ENCODE measurements at places on chromosomes 5 and 9.

DNA sequence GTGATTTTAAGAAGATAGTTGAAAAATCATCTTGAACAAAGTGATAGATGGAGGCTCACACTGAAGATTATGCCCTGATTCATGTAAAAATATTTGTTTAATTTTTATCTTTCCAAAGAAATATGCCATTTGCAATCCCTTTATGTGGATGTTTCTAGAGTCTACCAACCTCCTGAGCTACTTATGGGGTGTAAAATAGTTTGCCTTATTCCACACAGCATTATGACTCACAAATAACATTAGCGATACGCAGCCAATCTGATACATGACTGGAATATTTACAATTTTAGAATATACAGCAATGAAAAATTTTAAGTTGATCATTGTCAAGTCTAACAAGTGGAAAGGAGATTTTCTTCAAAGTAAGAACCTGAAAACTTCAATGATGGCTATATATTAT is 327.5 kb downstream of the EDIL3 start:
- DNase-seq, result no peak

DNA sequence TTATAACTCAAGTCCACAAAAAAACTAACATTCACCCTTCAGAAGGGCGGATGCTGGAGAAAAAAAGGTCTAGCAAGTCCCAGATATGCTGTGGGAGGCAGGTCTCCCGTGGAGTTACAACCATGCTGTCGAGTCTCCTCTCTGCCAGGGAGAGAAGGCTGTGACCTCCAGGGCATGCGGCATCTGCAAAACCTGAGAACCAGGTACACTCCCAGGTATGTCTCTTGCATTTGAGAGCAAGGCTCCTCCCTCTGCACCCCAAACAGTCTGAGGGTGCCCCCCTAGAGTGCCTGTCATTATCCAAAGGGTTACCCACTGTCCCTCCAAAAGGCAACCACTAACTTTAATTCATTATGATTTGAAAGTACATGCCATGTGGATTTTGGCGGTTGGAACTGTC is 134.0 kb downstream of the IRX2 start:
- DNase-seq, result no peak

DNA sequence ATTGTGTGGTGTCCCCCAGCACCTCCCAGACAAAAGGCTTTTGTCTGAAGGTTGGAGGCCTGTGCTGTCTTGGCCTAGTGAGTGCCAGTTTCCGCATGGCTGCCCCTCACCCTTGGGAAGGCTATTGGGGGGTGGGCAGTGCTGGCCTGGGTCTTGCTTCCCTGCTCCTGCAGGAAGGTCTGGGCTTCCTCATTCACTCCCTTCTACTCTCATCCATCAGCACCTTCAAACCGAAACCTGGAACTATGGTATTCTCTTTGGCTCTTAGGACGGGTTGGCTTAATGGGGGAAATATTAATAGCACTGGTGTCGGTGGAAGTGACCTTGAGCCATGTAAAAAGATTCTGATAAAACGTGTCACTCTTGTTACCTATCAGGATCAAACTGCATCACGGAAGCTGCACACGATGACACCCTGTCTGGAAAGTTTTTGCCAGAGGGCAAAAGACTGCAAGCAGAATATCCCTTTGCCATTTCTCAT is 34.0 kb upstream of the GLRX start:
- DNase-seq, result no peak

DNA sequence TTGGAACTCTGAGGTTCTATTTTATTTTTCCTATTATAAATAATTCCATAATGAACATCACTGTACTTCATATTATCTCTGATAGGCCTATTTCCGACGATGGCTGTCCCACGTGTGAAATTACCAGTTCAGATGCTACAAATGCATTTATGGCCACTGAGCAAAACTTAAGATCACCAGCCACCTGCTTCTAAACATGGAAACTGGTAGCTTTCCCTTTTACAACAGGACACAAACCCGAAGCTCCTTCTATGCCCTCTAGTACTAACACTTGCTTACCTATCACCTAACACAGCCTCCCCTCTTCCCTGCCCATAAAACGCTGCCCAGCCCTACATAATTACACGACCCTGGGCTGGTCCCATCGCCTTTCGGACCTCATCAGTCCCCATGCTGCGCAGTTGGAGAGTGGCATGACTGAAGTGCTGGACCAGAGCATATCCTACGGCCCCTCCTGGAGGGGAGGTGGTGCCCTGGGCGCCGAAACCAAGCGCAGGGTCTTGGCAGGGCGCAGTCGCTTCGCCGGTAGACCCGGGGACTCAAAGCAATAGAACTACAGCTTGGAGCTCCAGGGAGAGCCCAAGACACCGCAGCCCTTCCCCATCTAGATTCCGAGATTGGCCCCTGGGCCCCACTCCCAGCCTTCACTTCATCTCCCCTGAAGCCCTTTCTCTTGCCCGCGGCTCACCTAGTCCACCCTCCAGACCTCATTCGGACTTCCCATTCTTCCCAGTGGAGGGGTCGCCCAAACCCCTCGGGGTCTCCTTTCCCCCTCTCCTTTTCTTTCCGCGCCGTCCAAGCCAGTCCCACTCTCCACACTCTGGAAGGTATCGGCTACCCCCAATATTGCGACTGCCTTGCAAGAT is 1.0 kb upstream of the SAP30L start:
- no peak for DNase-seq

DNA sequence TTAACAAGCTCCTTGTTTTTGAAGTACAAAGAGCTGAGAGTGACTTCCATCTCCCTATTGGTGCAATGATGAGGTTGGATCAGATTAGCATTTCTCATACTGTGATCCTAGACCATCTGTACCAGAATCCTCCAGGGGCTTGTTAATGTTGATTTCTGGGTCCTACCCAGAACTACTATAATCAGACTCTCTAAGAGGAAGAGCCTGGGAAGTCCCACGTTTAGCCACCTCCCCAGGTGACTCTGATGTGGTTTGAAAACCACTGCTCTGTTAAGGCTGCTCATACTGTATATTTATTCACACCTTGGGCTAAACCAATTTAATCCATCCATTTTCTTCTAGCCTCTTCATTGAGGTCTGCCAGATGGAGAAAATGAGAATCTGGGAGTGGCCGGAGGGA is 49.6 kb upstream of the SMIM32 start:
- no peak for DNase-seq

DNA sequence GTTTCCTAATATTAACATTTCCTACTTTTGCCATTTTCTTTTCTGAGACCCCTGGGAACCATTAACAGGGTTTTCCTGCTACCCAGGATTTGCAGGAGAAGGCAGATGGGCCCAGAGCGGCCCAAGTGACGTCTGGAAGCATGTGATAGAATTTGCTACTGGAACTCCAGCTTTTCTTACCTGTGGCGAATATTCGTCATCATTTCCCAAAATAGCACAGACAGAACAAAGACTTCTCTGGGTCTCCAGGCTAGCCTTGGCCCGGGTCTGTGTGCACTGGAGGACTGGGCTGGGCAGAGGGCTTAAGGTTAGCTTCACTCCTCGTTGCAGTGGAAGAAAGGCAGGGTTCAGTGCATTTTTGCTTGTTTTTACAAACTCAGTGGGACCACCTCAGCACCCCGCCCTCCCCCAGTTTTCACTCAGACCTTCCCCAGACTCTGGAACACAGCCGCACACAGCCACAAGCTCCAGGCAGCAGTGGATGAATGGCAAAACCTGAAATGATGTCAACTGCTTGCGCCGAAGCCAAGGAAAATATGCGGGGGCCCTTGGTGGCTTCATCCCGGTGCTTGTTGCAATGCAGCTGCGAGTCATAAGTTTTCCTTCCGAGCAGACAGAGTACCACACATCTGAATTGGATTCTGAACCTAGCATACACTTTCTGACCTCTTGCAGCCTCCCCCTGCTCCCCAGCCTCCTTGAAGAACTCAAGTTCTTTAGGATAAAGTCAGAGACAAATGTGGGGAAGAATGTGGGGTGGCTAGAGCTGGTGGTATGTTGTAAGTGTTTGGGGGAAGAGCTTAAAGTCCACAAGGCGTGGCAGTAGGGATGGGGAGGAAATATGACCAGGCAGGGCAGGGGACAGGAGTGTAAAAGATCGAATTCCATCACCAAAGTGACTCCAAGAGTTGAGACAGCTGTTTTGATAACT is 586.0 kb downstream of the CCDC171 start:
- no peak for DNase-seq

DNA sequence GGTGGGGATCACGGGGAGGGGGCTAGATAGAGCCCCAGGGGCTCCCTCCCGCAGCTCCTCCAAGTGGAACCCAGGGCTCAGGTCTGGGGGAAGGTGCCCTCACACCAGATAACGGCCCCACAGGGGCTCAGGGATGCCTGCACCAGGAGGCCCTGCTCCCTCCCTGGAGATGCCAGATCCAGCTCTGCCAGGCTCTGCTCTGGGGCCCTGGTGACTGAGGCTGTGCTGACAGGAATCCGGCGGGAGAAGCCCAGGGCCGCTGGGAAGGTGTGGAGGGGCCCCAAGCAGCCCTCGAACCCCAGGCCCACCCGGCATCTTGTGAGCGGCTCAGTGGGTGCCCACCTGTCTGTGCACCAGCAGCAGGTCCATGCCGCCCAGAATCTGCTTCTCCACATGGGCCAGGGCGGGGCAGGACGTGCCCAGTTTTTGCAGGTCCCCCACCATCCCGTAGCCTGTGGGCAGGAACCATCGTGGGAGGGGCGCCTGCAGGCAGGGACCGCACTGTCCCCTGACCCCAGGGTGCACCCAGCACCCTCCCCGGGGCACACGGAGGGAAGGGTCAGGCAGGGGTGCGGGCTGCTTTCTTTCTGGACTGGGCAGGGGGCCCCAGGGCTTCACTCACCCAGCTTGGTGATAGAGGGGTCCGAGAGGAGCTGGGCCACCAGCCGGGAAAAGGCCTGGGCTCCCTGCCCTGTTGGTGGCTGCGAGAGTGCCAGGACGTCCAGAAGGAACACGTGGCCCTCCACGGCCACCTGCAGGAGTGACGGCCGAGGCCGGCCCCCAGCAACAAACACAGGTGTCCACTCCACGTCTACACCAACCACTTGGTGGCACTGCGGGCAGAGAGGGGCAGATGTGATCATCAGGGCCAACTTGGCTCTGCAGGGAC is 48.9 kb upstream of the NRARP start:
- no peak for DNase-seq

- no peak for DNase-seq
These were observed 42.9 kb downstream of the SUB1 start for GRCh38 chr5:32628049-32628844.

DNA sequence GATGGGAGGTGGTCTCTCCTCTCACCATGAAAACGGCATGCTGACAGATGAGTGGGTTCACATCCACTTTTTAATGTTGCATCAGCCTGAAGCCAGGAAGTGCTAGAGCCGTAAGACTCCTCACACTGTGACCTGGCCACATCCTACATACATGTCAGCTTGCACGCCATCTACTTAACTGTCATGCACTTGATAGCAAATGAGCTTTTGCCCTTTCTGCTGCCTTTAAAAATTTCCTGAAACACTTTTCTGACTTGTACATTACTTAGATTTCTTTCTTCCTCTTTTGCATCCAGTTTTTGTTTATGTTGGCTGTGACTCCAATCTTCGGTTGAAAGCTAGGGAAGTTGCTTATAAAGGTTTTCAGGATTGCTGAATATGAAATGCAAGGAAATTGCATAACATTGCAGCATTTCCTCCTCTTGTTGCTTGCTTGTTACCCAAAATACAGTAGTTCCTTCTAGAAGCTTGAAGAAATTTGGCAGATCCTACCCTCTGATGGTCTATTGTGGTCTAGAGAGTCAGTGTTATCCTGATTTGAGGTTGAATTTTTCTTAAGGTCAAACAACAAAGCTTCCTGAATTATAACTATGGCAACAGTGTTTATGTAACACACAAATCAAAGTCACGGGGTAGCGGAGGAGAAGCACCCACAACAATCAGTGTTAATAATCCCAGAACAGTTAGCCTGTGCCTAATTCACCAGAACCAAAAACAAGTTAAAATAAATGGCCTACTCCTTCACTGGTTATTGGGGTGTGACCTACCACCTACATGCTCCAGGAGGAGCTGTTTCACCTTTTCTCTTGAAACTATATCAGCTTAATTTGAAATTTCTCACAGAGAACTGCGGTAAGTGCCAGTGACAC is 232.5 kb downstream of the ARHGAP26 start:
- DNase-seq, result no peak

DNA sequence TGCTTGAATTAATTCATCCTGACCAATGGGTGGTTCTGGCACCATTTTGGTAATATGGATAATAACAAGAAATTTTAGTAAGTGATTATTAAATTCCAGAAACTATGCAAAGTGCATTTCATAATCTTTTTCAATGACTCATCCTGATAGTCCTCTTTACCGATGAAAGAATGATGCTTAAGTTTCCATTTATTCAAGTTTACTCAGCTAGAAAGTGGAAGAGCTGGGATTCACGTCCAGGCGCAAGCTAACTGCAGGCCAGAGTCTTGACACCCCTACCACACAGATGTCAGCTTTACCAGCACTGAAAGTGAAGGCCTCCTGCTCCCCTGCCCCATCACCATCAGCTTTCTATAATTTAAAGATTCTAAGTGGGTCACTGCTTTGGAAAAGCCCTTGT is 493.5 kb upstream of the WWC1 start:
- DNase-seq, result no peak

DNA sequence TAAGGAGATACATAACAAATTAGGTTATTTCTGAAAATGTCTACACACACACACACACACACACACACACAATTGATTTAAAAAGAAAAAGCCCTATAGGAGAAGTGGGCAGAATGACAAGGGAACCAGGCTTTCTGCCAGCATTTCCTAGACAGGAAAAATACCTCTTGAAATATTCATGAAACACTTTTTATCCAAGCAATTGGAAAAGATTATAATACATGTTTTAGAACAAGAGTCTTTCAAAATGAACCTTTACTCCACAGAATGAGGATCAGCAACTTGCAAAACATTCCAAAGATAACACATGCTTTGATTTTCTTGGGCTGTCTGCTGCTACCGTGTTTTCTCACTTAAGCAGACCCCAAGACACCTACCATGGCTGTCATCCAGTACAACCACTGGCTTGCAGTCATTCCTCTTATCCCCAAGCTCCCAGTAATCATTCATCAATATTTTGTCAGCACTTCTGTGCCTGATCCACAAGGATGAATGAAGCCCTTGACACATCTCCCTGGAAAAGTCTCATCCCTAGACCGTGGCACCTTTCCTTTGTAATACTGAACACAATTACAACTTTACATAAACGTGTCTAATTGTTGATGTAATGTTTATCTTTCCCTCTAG is 717.1 kb upstream of the ZNF608 start:
- no peak for DNase-seq

DNA sequence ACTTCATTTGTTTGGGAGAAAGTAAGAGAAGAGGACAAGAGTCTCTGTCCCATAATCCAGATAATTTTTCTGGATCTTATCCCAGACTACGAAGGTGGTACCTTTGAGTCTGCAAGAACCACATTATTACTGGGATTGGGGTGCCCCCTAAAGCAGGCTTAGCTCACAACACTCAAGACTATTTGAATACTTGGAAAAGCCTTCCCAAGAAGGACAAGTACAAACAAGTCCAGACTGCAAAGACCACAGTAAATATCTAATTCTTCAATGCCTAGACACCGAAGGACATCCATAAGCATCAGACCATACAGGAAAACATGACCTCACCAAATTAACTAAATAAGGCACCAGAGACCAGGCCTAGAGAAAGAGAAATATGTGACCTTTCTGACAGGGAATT is 40.2 kb upstream of the TMED7 start:
- no peak for DNase-seq
